ENCODE measurements at places on chromosomes 3 and 15.

DNA sequence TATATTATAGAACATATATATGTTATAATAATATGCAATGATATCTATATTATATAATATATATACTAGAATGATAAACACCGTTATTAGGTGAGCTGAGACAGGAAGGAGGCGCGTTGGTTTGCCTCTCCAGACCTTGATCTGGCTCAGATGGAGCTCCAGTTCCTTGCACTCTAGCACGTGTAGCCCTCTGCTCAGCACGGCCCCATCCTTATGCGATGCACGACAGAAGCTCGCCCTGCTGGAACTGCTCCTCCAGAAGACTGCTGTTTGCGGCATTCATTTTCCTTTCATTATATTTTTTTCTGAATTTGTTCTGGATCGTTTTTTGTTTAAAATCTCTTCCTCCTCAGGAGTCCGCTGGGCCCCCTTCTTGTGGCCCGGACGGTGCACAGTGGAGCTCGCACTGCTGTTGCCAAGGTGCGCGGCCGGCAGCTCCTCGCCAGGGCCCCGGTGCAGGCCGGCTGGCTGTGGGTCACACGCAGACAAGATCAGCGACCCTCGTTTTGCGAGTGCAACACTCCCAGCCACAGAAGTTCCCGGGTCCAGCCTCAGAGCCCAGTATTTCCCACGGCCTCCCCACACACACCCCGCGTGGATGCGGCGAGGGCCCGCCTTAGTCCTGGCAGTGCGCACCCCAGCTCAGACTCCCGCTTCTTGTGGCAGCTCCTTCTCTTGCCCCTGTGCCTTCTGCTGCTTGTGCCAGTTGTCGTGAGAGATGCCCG is 112.2 kb downstream of the CHL1 start:
- no peak for DNase-seq

GRCh38 chr3:99473321-99473751 is 165.1 kb upstream of the COL8A1 start:
- DNase-seq: no peak

DNA sequence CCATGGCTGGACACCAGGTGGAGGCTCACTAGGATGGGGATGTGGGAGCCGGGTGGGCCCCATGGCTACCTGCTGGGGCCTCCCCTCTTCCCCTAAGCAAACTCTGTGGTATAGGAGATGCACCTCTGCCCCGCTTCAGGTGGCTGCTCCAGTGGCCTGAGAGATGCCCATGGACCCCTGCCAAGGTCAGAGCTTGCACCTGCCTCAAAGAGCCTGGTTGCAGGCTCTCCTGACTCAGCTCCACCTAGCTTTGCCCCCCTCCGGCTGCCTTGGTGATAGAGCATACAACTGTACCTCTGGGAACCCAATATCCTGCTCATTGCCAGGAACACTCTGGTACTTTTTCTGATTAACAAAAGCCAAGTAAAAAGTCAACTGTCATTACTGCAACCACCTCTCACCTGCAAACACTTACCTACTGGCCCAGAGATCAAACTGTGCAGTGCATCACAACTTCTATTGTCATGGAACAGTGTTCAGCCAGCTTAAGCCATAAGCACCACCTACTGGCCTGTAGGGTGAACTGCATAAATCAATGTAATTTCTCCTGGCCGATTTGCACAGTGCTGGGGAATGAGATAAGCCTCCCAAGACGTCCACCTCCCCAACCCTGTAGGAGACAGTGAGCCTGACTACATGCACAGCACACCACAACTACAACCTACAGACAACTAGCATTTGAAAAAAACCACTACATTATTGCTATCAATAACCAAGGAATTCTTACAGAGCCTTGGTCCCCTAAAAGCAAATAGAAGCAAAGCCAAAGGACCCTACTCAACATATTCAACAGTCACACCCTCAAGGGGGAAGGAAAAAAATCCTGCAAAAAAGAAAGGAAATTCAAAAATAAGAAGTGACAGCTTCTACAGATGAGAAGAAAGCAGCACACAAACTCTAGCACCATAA is 352.4 kb upstream of the ARHGEF26 start:
- DNase-seq: peak; percentile 24

- no peak for DNase-seq
These were observed 7.6 kb upstream of the ISL2 start for GRCh38 chr15:76328958-76329357.

- DNase-seq: no peak
These were observed 48.4 kb downstream of the DAPK2 start for GRCh38 chr15:63997715-63998442.

- DNase-seq: no peak
These were observed 12.0 kb downstream of the MTMR10 start for GRCh38 chr15:30979457-30979856.

All from stimulated activated CD4-positive, alpha-beta T cell treated with anti-CD3 and anti-CD28 coated beads, Interleukin-4, amount 100 ng/mL, for 48 hours (primary cell).